Activated T-cell treated with anti-CD3 and anti-CD28 coated beads, Interleukin-2, amount 50 U/mL, for 1 hour (primary cell): ENCODE measurements at places on chromosomes 1 and 21.

- no peak for DNase-seq
Measured at GRCh38 chr1:74427681-74428080, 84.7 kb downstream of the LRRC53 start.

DNA sequence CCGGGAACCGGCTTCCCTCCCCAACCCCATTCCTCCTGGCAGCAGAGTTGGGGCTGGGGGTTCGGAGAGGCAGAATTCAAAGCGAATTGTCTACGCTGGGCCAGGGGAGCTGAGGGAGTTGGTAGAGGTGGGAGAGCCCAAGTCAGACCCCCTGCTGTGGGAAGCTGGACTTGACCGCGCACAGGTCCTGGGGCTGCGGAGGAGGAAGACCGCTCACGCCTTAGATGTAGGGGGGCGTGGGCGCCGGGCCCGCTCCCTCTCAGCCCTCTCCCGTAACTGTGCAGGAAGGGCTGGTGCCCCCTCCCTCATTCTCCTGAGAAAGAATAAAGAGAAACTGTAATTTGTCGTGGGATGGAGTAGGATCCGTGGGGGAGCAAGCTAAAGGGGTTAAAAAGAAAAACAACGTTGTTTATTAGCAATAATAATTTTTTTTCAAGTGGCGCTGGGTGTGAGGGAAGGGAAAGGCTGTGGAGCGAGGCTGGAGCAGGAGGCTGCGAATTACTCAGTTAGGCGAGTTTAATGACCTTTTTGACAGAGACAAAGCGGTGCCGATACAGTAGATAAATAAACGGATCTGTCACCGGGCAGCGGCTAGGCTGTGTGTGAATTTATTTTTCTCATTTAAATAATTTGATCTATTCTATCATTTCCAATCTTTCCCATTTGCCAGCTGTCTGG is 838 bp upstream of the GRIK3 start:
- no peak for DNase-seq

DNA sequence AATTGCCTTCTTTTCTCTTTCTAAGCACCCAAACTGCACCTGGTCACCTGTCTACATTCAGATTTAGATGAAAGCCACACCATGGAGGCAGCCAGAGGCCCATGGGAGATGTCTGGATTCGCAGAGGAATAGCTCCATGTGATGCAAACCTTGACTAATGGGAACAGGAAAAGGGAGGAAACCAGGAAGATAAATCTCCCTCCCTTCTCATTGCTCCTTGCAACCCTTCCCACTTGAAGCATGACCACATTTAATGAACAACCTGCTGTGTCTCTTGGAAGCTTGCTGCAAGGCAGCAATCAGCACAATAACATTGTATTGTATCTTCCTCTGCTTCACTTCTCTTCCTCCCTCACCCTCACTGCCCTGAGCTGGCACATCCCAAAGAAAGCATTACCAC is 42.6 kb upstream of the KLF17 start:
- no peak for DNase-seq

GRCh38 chr1:89391686-89392085 is 27.8 kb downstream of the GBP6 start:
- no peak for DNase-seq

DNA sequence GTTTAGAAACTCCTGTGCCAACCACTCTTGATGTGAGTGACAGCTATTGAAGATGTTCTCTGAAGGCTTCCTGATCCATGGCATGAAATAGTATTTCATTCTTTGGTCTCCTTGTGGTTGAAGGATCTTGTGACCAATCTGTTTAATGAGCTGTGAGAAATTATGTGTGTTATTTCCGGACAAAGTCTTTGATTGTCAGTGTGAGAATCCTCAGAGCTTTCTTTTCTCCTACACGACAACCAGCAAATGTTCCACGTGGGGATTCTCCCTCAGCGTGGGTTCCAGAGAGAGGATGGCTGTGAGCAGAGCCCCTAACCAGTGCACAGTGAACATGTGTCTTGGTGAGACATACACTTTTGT is 45.0 kb upstream of the HOOK1 start:
- no peak for DNase-seq
